Caco-2 (cell line): ENCODE measurements at places on chromosomes 3 and 15.

- DNase-seq = no peak
Measured at GRCh38 chr3:20346369-20346768, 160.4 kb upstream of the SGO1 start.

DNA sequence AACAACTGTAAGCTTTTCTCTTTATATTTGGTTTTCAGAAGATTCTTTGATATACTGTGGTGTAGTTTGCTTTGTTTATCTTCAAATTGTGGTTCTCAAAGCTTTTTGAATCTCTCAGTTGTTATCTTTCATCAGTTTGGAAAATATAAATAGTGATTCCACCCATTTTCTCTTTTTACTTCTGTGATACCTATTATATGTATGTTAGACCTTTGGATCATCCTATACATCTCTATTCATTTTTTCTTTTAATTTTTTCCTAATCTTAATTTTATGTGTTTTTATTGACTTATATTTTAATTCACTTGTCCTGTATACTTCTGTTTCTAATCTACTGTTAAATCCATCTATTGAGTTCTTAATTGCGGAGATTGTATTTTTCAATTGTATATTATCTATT, 160.7 kb upstream of the COL8A1 start:
- DNase-seq = no peak

DNA sequence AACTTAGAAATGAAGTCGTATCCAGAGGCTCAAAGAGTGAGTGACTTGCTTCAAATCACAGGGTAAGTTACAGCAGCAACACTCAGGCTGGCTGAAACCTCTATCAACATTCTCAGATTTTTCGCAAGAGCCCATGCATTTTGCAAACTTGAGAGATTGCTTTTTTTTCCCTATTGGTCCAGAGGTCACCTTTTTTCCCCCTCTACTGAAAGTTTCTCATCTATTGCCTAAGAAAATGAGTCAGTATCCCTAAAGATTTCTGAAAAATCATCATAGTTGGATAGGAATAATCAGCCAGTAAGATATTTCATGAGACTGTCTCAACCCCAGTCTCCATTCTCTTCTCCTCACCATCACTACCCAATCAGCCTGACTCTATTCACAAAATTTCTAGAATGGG, 410.6 kb downstream of the FOXP1 start:
- peak; percentile 62 for DNase-seq

GRCh38 chr3:103786296-103786695, 1351.5 kb downstream of the ZPLD1 start:
- no peak for DNase-seq

GRCh38 chr3:50119786-50120185, 31.1 kb downstream of the RBM5 start:
- no peak for DNase-seq

DNA sequence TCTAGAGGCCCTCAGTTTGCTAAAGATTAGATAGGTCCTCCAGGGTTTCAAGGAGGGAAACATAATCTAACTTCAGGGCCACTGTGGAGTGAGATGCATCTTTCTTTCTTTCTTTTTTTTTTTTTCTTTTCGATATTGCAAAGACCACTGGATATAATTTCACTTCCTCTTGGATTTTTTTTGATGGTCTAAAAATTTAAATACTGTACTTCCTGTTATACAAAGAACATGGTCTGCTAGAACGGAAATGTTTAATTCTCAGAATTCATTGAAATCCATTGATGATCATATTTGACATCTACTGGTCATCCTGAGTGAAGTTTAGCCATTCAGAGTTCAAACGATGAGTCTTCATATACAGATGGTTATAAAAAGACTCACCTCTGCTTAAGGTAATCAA, 808.8 kb upstream of the LMCD1 start:
- DNase-seq = no peak

- DNase-seq = no peak
Measured at GRCh38 chr3:127990051-127990450, 62.2 kb upstream of the SEC61A1 start.

DNA sequence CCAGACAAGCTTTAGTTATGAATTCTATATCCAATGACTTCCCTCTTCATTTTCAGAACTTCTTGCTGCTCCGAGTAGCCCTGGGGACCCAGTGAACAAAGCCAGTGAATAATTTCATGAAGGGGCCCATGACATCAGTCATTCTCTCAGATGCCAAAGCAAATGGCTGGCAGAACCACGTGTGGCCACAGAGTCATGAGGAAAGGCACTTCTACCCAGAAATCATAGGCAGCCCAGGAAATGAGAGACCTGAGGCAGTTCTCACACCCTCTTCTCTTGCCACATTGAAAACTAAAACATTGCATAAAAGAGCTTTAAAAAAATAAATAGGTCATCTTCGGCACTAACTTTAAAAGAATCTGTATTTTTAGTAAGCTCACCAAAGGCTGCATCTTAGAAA, 4.3 kb upstream of the UACA start:
- no peak for DNase-seq

DNA sequence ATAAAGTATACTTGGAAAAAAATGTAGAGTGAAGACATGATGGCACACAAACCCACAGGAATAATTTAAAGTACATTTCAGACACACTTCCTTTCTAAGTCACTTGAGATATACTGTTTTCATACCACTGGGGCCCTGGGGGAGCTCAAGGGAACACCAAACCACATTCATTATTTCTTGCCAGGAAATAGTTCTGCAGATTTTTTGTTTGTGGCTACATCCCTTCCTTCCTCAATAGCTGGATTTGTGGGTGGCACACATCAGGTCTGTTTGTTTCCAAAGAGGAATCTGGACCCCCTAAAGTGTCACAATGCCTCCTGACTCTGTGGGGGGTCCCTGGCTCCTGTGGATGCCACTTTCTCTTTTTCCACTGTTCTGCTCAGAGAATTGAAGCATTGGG, 153.5 kb upstream of the COL8A1 start:
- no peak for DNase-seq

DNA sequence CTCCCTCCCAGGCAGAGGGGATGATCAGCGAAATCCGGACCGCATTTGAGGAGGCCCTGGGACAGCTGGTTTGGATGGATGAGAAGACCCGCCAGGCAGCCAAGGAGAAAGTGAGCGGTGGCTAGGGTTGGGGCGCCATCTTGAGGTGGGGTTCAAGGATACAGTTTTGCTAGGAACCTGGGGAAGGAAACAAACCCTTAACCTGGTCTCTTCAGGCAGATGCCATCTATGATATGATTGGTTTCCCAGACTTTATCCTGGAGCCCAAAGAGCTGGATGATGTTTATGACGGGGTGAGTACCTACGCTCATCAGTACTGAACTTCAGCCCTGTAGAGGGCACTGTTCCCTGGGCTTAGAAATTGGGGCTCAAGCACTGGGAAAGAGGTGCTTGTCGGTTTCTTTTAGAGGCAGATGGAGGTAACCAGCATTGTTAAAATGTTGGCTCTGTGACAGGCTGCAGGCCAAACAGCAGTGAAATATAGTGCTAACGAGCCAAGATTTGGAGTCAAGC, 9.6 kb upstream of the PSMD2 start:
- DNase-seq = peak; percentile 64

GRCh38 chr3:176663837-176664831, 533.1 kb downstream of the TBL1XR1 start:
- DNase-seq = peak; percentile 9

DNA sequence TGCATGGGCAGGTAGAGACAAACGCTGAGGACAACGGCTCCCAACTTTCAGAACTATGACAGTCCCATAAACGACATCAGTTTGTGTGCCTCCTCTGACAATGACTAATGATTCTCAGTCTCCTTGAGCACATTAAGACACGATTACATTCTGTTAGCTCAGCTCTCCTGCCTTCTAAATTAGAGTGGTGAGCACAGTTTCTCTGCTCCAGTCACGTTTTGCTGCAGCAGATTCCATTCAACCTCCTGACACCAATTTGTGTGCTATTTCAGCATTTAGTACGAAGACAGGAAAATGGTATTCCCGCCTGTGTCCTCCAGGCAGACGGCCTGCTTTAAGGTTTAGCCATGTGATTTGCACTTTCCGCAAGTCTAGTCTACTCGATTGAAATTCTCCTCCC, 458.4 kb upstream of the CFAP20DC start:
- DNase-seq = no peak

DNA sequence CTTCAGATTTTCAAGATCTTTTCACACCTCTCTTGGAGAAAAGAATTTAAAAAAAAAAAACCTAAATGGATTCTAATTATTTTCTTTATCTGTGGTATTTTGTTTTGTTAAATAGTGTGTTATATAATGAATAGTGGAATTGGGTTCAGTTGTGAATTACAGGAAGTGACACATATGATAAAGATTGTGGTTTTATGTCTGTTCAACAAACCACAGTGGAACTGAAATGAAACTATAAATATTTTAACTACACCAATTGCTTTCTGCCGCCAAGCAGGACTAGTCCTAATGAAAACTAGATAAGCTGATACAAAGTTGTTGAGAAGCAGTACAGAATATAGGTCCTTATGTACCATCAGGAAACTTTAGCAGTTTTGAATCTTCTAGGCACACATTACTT, 121.6 kb downstream of the UBE2E2 start:
- no peak for DNase-seq

GRCh38 chr3:66399529-66400232, 101.1 kb downstream of the LRIG1 start:
- DNase-seq = no peak

DNA sequence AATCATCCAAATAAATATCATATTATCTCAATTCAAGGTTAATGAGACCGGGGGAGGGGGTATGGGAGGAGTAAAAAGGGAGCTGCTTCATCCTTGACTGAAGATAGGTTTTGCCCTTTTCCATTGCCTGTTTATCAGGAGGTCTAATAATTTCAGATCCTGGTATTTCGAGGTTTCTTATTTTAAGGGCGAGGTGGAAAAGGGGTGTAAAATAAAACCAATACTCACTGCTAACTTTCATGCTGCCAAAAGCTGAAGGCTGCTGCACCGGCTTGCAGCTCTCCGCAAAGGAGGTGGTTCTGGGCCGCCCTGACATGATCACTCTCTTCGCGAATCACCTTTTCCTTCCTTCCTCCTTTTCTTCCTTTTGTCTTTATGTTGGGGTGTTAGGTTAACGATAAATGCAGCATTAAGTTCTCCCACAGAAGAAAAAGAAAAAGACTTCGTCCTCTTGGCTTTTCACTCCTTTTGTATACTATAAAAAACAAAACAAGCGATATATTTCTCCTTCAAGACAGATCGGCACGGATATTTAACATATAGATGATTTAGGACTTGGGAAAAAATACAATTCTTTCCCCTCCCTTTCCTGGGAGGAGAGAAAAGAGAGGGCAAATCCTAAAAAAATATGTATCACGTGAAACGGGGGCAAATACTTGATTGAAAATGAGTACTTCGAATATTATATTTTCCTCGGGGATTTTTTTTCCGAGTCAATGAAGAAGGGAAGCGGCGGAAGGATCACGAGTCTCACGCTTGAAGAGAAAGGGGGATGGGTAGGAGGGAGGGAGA, 932 bp downstream of the GSK3B start:
- DNase-seq = no peak

DNA sequence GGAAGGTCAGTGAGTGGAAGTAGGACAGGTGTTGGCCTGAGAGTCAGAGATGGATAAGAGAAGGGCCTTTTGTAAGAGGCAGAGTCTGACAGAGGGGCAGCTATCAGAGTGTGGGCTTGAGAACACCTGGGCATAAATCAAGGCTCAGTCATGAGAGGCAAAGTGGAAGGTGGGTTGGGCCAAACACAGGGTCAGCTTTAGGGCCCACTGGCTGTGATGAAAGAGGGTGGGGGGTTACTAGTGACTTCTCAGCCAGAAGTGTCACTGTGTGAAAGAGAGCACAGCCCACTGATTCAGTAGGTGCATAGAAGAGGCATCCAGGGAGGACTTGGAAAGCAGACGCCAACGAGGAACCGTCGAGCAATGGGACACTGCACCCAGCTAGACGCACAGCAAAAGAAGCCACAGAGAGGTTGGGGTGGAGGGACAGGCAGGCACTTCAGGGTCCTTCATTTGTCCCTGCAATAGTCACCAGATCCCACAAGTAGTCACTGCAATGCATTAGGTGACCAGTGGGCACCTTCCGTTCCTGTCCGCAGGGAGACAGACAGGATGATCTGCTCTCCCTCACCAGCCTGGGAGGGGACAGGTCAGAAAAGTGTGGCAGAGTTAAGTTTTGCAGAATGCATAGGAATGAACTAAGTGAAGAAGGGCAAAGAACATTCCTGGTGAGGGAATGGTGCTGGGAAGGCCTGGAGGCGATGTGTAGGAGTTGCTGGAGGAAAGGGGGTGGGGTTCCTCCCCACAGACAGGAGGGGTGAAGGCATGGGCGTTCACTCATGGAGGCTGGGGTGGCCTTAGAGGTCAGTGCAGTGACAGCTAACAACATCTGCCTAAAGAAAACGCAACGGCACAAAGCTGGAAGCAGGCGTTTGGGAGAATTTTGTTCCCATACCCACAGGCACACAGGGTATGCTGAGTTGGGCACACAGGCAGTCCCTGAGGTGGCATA, 36.3 kb downstream of the MESD start:
- no peak for DNase-seq

- DNase-seq = no peak
Measured at GRCh38 chr15:57003418-57003817, 85.0 kb downstream of the TCF12 start.

DNA sequence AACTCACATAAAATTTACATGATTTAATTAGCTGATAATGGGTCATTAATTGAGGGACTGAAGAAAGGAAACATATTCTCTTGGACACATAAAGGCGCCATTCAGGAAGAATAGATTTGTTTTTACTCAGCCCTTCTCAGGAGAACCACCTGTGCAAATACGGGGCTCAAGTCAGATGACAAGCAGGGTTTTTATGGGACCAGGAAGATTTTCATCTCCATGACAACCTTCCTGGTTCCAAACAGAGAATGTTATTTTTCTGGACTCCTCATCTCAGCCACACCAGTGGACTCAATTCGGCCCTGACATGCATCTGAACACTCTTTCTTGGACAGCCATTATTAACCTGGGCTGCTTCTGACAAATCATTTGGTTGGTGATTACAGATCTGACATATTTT, 120.5 kb downstream of the PDZRN3 start:
- DNase-seq = no peak

- no peak for DNase-seq
Measured at GRCh38 chr3:149180057-149180573, 41.5 kb downstream of the CP start.

DNA sequence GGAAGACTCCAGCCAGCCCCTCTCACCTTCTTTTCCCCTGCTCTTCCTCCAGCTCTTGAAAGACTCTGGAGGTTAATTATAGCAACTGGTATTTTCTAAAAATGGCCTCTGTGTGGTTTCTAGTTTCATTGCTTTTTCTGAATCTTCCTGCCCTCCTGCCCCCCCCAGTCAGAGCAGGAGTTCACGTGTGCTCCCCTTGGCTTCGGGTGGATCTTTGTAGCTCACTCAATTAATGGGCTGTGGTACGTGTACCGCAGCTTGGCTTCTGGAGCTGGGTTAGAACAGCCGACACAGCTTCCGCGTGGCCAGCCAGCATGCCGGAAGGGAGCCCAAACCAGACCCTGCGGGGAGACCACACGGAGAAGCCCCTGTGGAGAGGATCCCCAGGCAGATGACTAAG, 31.5 kb downstream of the TM2D3 start:
- no peak for DNase-seq

- no peak for DNase-seq
Measured at GRCh38 chr3:117903226-117903625, 1131.4 kb downstream of the IGSF11 start.
